Non-pigmented ciliary epithelial cell (primary cell): ENCODE measurements at places on chromosomes 6 and 20.

DNA sequence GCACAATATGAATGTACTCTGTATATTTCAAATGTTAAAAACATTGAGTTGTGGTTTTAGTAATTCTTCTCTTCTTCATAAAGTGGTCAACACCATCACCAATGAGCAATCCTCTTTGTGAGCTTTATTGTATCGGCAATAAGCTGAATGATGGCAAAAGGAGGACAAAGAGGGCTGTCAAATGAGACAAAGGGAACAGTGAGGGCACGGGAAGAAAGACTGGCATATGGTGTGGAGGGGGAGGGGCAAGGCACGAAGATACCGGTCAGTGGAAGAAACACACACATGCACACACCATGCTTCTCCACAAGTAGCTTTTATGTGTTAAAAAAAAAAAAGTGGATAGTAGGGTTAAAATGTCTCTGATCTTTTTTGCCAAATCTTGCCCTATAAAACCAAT lies 506.8 kb upstream of the CITED2 start:
- no peak for DNase-seq

- DNase-seq, result no peak
These were observed 70.2 kb upstream of the SLC4A11 start for GRCh38 chr20:3309226-3309625.

DNA sequence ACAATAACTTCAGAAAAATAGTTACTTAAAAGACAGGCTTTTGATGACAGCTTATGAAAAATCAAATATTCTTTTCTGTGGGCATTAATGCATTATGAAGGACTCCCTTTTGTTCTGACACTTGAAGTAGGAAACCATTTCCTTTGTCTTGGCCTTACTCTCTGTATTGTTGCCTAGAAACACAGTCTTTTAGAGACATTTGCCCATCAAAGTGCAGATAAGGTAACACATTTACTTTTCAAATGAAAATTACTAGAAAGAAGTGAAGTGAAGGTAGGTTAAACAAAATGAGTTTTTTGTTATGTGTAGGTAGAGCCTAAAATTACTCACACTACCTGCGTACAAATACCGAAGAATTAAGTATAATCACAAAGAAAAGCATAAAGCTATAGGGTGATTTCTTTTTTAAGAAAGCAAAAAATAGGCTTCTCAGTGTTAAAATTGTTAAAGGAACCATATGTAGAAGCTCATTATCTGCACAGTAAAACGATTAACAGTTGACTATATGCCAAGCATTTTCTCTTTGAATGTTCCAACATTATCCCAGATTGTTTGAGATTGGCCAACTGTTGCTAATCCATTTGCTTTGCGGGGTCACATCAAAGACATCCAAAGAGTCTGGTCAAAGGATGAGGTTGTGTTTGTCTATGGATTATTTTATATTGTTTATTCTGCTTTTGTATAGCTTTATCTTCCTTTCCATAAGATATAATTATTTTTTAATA lies 542.0 kb upstream of the RNF217 start:
- DNase-seq, result no peak

DNA sequence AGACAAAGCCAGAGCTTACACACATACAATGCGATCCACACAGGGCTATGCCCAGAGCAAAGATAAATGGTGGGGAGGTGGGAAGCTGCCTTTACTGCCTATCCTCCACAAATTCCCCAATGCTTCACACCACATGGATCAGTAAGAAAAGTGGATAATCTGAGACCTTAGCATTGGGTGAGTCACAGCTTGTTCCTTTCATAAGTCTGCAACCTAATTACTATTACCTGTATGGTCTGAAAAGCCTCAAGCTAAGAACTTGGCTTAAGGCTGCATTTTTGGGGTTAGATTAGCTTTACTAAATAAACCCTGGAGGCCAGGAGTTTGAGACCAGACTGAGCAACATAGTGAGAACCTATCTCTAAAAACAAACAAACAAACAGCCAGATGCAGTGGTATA lies 66.0 kb upstream of the BTBD3 start:
- no peak for DNase-seq

DNA sequence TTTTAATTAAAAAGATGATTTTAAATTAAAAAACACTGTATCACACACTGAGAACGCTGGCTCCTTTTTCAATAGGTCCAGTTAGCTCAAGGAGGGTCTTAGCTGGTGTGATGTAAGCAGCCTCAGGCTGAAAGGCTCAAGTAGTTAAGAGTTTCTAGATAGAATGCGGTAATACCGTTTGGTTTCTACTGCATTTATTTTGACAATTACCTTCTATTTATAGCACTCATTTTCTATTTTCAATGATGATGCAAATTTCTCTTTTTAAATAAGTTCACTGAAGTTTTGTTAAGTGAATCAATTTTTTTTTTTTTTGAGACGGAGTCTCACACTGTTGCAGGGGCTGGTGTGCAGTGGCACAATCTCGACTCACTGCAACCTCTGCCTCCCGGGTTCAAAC lies 87.1 kb downstream of the PREX1 start:
- DNase-seq, result no peak

GRCh38 chr6:25659633-25660368 lies 7.8 kb downstream of the SCGN start:
- DNase-seq, result no peak

- DNase-seq, result peak; percentile 55
These were observed 814.8 kb downstream of the MAFB start for GRCh38 chr20:39874049-39874893.

- DNase-seq, result no peak
These were observed 39.4 kb upstream of the MYLIP start for GRCh38 chr6:16089232-16090062.

- DNase-seq, result no peak
These were observed 34.7 kb upstream of the GSTA4 start for GRCh38 chr6:53029761-53030160.

DNA sequence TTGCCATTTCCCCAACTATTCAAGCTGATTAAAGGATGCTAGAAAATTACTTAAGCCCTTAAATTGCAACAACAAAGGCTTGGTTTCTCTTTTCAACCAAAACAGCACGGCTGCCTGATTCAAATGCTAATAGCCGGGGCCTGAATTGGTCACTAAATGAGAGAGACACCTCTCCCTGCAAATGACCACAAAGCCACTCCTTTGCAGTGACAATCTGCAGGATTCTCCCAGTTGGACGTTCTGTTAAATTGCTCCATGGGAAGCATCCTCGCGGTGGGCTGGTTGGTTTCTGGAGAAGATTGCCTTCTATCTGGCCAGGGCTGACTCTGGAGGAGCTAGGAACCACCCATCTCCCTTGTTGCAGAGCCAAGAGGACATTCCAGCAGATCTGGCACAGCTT lies 29.7 kb upstream of the TBXT start:
- no peak for DNase-seq

GRCh38 chr20:45496166-45496565 lies 19.3 kb downstream of the SPINT3 start:
- DNase-seq, result no peak

DNA sequence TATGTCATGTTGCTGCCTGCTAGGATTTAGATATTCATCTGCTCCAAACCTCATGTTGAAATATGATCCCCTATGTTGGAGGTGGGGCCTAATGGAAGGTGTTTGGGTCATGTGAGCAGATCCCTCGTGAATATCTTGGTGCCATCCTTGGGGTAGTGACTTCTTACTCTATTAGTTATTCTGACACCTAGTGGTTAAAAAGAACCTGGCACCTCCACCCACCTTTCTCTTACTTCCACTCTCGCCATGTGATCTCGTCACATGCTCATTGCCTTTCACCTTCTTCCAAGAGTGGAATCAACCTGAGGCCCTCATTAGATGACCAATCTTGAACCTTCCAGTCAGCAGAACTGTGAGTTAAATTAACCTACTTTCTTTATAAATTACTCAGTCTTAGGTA lies 549.4 kb upstream of the SYNCRIP start:
- DNase-seq, result no peak
